ENCODE measurements at places on chromosomes 7 and 10.

GRCh38 chr10:44042926-44043602 is 341.8 kb downstream of the CXCL12 start:
- DNase-seq, result no peak

DNA sequence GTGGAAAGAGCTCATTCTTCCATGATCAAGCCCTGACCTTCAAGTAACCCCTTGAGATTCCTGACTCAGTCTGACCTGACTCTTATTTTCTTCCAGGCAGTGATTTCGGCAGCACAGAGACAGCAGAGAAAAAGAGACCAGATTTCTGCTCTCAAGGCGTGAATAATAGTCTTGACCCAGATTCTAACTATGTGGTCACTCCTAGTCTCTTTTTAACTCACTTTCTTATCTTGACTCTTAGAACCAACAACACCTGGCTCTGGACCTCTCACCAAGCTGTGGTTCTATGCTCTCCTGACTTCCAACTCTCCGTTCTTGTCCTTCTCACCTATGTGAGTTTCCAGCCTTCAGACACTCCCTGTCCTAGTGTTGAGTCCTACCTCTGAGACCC is 36.9 kb upstream of the KDM7A start:
- no peak for DNase-seq

- DNase-seq, result no peak
These were observed 29.9 kb downstream of the XPNPEP1 start for GRCh38 chr10:109893386-109893785.

DNA sequence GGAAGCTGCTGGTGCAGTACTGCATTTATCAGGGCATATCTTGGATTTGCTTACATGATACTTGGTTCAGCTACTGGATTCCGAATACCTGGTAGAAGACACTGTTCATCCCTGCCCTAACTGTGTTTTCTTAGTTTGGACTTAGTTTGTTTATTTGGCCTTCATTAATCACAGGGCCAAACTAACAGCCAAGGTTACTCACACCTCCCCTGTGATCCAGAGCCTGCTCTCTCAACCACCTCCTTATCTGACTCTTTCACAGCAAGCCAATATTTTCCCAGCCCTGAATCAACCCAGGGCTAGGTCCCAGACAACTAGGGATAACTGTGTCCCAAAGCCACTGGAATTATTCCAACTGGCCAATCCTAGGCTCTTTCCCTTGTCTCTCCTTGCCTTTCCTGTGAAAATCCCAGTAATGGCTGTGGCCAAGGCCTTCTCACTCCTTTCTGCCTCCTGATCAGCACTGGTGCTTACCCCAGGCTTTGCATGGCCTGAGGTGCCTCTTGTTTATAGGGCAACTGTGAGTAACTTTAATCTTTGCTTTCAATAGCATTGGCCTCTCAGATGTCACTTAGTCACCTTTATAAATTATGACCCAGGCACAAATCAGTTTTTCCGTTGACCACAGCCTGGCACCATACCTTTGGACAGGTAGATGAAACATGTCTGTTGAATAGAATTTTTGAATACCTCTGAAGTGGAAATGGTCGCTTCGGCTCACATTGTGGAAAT is 9.3 kb upstream of the JCAD start:
- DNase-seq, result no peak
